ENCODE measurements at places on chromosomes 6 and 20.

DNA sequence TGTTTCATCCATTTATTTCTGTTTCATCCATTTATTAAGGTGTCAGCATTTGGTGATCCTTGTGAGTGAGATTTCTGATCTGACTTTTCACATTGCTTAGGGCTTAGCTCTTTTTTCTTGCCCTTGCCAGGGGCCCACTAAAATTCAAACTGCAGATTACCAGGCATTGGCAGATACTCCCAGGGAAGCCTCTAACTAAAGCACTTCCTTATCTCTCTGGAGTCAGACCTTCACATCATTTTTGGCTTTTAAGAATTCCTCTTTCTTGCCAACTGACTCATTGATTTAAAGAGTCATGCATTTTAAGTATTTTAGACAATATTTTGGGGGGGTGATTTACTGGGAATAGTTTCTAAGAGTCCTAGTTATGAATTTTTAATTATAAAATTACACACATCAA is 2.6 kb upstream of the WFDC8 start:
- no peak for DNase-seq

DNA sequence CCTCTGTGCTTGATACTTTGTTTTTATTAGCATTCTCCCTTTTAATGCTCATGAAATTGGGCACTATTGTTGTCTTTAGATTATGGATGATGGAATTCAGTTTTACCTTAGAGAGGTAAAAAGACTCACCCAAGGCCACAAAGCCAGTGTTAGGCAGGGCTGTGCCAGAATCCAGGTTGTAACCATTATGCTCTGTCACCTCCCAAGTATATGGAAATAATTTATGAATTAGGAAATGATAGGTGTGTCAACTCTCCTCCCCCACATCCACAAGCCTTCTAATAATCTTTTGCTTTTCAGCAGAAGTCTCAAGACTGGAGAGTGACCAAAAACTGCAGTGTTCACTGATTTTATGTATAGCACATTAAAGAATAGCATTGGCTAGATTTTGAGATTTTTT is 13.0 kb downstream of the DCBLD1 start:
- no peak for DNase-seq

GRCh38 chr20:6956574-6956973 is 189.1 kb downstream of the BMP2 start:
- no peak for DNase-seq

DNA sequence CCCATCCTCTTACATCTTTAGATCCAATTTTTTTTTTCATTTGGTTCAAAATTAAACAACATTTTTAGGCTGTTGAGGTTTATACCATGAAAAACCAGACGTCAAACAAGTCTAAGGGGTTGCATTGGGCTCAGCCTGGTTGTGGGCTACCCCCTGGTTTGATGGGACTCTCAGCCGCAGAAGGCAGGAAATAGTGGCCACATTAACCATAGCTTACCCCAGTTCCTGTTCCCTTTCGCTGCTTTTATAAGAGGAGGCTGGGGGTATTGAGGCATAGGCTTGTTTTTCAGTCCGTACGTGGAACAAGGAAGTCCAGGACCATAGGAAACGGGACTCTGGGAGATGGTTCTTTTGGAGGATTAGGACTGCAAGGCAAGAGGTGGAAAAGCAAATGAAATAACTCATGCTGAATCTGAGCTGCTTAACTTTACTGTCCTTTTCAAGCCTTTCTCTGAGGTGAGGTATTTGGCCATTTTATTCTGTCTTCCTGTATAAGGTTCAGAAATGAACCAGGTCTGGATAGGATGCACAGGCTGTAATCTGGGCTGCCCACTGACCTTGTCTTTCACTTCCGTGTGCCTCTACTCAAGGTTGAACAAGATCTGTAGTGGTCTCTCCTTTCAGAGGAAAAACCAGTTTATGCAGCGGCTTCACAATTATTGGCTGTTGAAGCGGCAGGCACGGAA is 7.7 kb downstream of the BRPF3 start:
- no peak for DNase-seq

DNA sequence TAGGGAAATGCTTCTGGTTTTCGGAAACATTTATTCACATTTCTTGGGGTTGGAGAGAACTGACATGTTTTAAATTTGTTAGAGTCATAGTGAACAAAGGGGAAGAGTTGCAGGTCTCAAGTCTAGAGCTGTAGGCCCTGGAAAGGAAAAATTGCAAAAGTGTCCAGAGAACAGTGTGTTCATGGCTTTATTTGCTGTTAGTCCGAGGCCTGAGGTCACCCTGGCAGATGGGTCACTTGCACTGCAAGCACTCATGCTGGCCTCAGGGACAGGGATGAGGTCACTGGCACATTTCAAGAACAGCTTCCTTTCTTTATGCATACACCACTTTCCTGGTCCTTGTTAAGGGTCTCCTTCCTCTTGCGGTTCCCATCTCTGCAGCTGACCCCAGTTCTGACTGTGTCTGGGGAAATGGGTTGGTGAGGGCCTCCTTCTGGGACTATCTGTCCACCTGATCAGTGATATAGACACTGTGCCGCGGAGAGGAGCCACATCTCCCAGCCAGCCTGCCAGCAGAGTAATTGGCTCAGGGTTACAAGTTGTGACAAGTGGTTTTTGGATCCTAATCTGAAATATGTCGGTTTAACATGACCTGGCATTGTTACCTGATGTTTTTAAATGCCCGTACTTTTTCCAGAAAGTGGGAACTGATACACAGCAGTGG is 194.0 kb downstream of the EYA4 start:
- no peak for DNase-seq

- no peak for DNase-seq
Measured at GRCh38 chr6:86938814-86939213, 1.5 kb downstream of the HTR1E start.

DNA sequence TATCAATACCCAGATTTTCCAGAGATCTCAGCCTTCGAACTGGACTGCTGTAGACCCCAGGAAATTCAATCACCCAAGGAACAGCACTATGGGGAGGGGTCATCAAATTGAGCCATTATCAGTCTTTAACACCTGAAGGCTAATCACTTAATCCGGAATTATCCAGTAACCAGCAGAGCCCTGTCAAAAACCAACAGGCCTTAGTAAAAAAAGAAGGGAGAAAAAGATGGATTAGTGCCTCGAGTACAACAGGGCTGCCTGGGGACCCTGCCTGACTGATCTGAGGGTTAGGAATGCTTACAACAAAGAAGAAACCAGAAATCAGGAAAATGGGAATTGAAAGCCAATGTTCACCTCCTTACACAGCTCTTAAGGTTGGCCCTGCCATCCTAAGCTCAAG is 7.6 kb downstream of the RRAGD start:
- no peak for DNase-seq

- DNase-seq, result no peak
Measured at GRCh38 chr6:138797806-138798446, 2.0 kb downstream of the ECT2L start.

- no peak for DNase-seq
Measured at GRCh38 chr6:168452685-168453377, 11.8 kb downstream of the SMOC2 start.

- DNase-seq, result no peak
Measured at GRCh38 chr6:53440336-53440945, 91.7 kb upstream of the ELOVL5 start.

DNA sequence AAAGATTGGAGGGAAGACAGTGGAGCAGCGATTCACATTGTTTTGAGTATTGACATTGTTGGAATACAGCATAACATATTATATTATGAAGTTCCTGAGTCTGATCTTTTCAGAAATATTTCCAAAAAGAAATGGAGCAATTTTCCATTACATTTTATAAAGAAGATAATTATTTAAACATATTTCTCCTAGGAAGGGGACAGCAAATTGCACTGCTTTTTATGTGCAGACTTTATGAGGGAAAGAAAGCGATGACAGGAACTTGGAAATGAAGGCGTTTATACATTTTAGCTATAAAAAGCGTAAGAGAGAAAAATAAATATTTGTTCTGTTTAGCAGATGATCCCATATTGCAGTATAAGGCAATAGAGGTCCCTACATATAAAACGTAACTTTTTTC is 117.0 kb upstream of the EDN1 start:
- DNase-seq, result no peak

DNA sequence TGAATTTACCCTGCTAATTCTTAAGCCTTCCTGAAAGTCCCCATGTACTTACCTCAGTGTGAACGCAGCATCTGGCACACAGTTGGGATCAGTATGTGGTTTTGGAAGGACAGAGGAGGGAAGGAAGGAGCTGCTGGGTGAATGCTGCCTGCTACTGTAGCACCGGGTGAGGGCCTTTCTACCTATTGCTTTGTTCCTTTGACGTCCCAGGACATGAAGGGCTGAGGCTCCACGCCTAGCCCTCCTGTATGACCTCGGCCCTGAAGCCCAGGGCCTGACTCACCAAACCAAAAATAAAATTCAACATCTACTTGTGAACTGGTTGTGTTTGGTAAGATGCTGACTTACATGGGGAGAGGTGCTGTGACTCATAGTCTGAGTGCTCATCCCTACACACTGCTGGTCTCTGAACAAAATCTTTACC is 51.1 kb downstream of the ARID1B start:
- DNase-seq, result no peak

GRCh38 chr20:44601801-44602204 is 19.4 kb downstream of the PKIG start:
- DNase-seq, result no peak

DNA sequence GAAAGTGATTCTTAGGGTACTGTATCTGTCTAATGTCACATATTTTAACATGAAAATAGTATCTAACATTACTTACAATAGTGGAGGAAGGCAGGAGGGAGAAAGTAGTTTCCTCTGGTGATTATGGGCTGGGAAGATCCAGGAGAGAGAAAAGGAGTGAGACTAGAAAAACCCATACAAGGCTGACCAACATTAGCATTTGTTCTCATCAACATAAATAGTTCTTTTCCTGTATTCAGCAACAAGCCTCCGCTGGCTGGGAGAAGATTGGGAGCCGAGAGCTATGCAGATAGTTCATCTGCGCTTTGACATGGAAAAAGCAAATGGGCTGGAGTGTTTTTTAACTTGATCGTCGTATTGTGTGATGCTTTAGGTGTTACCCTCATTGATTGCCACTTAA is 239.4 kb downstream of the PHACTR1 start:
- no peak for DNase-seq

- DNase-seq, result no peak
Measured at GRCh38 chr6:154938221-154938580, 56.9 kb upstream of the TIAM2 start.

GRCh38 chr6:24126586-24127192 is 674 bp downstream of the NRSN1 start:
- DNase-seq, result no peak

DNA sequence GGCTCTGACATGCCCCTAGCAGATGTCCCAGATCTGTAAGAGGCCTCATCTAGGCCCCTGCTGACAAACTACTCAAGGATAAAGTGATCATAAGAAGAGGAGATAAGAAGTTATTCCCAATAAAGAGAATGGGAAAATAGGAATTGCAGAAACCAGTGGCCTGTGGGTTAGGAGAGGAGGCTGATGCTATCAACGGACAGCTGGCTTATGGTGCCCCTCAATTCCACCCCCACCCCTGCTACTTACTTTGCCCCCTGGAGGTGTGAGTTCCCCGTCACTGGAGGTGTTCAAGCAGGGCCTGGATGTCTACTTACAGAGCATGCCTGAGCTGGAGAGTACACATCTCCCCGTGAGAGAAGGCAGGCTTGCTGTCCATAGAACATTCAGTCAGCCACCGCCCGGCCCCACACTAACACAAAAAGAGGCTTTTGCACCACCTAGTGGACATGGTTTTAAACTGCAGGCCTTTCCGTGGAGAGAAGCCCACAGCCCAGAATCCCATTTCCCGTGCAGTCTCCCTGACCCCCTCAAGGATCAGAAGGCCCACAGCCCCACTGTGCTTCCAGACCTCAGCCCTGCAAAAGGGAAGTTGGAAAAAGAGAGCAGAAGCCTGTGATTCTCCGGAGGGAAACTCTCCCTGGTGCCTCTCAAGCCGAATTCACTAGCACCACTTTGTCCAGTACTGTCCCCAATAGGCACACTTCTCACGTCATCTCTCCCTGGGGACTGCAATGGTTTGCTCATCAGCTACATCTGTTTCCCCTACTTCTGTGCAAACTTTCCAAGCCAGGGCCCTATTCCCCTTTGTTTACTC is 23.8 kb upstream of the BNIP5 start:
- DNase-seq, result no peak

GRCh38 chr20:44809380-44810060 is 826 bp downstream of the RIMS4 start:
- DNase-seq, result no peak

DNA sequence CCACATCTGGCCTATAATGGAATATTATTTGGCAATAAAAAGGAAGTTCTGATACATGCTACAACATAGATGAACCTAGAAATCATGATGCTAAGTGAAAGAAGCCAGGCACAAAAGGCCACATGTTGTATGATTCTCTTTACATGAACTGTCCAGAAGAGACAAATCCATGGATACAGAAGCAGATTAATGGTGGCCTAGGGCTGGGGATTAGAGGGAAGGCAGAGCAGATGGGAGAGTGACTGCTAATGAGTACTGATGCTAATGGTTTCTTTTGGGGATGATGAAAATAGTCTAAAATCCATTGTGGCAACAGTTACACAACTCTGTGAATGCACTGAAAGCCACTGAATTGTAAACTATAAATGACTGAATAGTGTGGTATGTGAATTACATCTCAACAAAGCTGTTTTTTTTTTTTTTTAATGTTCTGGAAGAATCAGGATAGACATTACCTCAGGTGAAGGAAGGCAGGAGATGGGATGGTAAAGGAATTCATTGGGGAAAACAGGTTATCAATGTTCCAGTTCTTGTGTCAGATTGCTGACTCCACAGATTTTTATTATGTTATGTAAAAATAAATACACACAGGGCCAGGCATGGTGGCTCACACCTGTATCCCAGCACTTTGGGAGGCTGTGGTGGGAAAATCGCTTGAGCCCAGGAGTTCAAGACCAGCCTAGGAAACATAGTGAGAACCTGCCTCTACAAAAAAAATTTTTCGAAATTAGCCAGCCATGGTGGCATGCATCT is 8.9 kb upstream of the SOX12 start:
- DNase-seq, result no peak

DNA sequence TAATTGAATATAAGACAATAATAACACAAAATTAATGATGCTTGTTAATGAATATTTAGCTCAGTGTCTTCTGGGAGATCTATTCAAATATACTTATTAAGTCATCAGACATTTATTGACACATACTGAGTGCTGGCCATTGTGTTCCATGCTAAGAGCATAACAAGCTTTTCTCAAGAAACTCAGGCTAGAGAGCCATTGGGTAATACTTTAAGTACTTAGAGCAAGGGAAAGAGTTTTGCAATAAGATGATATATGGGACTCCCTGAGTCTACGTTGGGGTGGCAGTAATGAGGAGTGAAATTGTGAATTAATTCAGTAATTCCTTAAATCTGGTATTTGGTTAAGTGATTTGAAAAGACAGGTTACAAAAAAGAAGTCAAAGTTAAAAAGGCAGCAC is 11.1 kb downstream of the TMEM200A start:
- no peak for DNase-seq
